Fibroblast of skin of right quadriceps (primary cell): ENCODE measurements at places on chromosomes 6 and 20.

- DNase-seq = peak; percentile 94
Measured at GRCh38 chr6:148251891-148252290, 90.7 kb upstream of the SASH1 start.

DNA sequence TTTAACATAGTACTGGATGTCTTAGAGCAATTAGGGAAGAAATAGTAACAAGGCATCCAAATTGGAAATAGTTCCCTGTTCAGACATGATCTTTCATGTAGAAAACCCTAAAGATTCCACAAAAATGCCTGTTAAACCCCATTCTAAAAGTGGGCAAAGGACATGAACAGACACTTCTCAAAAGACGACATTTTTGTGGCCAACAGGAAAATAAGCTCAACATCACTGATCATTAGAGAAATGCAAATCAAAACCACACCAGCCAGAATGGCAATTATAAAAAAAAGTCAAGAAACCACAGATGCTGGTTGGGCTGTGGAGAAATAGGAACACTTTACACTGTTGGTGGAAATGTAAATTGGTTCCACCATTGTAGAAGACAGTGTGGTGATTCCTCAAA lies 109.9 kb upstream of the MOCS1 start:
- no peak for DNase-seq

- no peak for DNase-seq
Measured at GRCh38 chr20:63834491-63834880, 3.4 kb upstream of the ZBTB46 start.

- no peak for DNase-seq
Measured at GRCh38 chr6:144893680-144894151, 608.6 kb downstream of the UTRN start.

GRCh38 chr20:48154040-48154765 lies 368.9 kb upstream of the SULF2 start:
- peak; percentile 22 for DNase-seq

DNA sequence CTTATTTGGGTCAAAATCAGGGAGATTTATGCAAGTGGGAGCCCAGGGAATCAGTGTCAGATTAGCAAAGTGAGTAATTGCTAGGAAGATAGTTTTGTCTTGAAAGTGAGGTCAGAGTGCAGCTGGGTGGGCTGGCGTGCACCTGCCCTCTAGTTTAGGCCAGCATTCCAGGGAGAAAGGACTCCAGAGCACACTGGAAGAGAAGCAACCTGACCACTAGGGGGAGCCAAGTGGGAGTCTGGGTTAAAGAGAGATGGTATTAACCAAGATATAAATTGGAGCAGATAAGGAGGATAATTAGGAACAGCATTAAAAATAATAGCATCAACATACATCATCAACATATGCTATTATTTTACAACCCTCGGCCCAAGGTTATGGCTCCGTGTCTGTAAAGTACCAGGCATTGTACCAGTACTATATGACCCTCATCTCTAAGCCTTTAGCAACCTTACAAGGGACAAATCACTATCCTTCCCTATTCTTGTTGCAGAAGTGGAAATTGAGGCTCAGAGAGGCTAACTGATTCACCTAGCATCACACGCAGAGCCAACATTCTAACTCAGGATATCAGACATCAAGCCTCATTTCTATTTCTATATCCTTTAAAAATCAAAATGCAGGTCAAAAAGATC lies 57.8 kb downstream of the SLC2A10 start:
- peak; percentile 14 for DNase-seq

GRCh38 chr20:2814587-2815051 lies at the start of gene C20orf141:
C20orf141 (plus strand) TSS chr20:2814987; CDS start chr20:2815185, 198 bp downstream.
- peak; percentile 100 for DNase-seq

GRCh38 chr6:125363039-125363823 lies 61.5 kb upstream of the HDDC2 start:
- peak; percentile 70 for DNase-seq

- no peak for DNase-seq
Measured at GRCh38 chr20:58485393-58485792, 29.8 kb downstream of the APCDD1L start.

- DNase-seq = no peak
Measured at GRCh38 chr6:68024570-68025269, 610.4 kb upstream of the ADGRB3 start.

GRCh38 chr6:132487762-132488161 lies 25.2 kb downstream of the STX7 start:
- DNase-seq = no peak

GRCh38 chr20:36526521-36527011 lies 14.8 kb upstream of the MYL9 start:
- no peak for DNase-seq

DNA sequence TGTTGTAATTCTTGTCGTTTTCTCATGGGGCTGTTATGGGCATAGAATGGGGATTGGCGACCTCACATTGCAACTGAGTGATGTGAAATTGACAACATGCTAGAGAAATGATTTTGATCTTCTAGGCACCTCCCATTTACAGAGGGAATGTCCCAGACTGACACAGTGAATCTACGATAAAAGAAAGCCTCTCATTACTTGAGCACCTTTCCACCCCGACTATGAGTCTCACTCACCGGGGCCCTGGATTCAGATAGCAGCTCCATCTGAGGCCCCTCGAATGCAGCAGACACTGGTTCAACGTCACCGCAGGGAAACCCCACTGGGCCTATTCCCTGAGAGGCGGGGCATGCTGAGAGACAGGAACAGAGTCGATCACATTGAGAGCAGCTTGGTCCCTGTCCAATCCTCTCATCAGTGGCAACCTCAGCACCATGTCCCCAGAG lies 49.1 kb downstream of the NFATC2 start:
- DNase-seq = no peak

GRCh38 chr20:14963262-14963663 lies 625.9 kb upstream of the FLRT3 start:
- DNase-seq = peak; percentile 59

DNA sequence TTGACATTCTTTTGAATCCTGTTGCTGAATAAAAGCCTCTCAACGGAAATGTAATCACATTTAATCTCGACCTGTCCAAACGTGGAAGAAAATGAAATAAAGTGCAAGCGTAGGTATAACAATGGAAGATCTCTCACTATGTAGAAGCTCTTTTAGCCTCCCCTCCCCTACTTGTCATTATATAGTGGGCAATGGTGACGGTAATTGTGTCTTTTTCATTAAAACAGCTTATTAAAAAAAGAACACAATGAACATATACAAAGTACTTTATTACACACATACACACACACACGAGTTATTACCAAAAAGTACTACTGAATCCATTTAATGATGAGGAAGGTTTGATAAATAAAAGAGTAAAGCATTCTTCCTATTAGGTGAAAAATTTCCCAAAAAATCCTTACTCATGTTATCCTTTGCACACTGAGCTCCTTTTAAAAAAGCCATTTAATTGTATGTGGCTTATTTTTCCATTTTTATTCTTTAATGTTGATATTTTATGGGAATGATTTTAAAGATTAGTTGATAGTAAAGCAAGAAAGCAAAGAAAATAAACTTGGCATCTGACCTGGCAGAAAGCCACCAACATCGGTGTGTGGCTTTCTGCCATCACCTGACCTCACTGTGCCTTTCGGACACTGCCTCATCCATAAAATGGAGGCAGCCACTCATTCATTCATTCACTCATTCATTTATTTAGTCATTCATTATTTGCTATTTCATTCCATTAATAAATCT lies 493 bp upstream of the SGK1 start:
- DNase-seq = no peak

GRCh38 chr20:62365814-62366369 lies 1.2 kb downstream of the LAMA5 start:
- DNase-seq = no peak

- no peak for DNase-seq
Measured at GRCh38 chr20:62445553-62446340, 18.4 kb upstream of the RBBP8NL start.

- DNase-seq = no peak
Measured at GRCh38 chr20:57584768-57585461, 24.0 kb downstream of the PCK1 start.

DNA sequence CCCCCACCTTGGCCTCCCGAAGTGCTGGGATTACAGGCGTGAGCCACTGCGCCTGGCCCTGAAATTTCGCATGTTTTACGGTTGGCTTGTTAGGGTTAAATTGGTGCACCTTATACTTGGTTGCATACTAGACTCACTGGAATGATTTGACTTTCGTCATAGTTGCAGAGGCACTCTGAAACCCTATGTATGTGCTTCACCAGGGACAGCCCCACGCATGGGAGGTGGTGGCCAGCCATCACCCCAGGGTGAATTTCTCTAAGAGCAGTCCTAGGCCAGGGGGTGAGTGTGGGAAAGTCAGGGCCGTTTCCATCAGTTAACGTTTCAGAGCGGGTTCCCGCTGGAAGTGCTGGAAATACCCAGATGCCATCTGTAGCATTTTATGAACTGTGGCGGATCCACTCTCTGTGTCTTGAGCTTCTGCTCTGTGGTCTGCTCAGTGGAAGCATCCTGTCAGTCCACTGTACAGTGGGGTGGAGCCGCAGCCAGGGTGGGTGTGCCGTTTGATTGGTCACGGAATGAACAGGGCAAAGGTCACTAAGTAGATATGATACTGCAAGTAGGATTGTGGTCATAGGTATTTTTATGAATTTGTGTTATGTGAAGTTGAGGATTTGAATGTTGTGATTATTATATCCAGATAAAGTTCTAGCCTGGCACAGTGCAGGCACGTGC lies 13.2 kb downstream of the DNAJC5 start:
- DNase-seq = no peak
